SK-N-SH treated with all-trans-retinoic acid at 6 μM for 48 hours (cell line): ENCODE measurements at places on chromosomes 12 and 14.
A peak's percentile ranks its signal among the peaks of the same experiment; 100 is the strongest.

DNA sequence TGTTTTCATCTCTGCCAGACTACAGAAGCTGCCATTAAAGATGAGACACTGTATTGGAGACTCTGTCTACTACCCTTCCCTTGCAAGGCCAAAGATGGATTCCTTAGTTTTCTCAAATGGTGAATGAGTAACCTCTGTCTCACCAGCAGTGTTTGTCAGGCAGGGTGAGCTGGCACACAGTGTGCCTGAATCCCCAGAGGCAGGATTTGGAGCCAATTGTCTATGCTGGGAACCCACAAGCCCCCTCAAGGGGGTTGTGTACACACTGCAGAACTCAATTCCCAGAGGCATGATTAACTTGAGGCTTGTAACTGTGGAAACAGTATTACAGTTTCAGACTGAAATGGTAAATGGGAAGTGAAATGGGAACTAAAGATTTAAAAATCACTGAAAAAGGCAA is 136.8 kb upstream of the PTPRB start:
- no peak for ATAC-seq

- no peak for ATAC-seq
These were observed 49.8 kb downstream of the CKAP4 start for GRCh38 chr12:106197906-106198623.

GRCh38 chr14:80713076-80713850 is 228.3 kb downstream of the CEP128 start:
- ATAC-seq, result no peak

DNA sequence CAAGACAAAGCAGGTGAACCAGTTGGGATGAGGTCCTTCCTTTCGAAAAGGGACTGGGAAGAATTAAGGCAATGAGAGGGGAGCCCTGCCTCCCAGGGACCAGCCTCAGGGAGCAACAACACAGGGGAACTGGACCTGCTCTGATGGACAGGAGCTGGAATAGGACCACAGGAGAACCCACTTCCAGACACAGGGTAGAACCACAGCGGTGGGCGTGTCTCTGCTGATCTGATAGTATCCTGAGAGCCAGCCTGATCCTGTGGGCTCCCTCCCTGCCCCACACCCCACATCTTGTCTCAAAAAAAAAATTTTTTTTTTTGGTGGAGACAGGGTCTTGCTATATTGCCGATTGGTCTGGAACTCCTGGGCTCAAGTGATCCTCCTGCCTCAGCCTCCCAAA is 13.6 kb upstream of the PLEK2 start:
- ATAC-seq, result no peak

DNA sequence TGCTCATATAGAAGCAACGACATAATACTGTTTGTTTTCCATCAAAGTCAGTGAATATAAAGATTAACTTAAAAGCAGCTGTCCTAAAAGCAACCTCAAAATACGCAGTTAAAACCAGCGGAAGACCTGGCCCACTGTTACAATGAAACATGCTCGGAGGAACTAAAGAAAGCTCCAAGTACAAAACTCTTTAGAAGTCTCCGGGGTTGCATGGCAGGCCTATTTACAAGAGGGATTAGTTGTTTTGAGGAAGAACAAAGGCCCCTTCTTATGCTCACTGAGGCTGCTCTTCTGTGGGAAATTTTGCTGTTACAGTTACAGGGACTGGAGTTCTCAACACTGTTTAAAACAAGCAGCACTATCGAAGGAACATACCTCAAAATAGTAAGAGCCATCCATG is 75.9 kb upstream of the C12orf71 start:
- ATAC-seq, result no peak

GRCh38 chr14:64745511-64746091 is 41.4 kb downstream of the PLEKHG3 start:
- ATAC-seq, result peak; percentile 38; the same call in 1 of the 3 replicates
